ENCODE measurements at places on chromosomes 5 and 9.
A peak's percentile ranks its signal among the peaks of the same experiment; 100 is the strongest.

- DNase-seq, result no peak
These were observed 41.1 kb downstream of the LAMC3 start for GRCh38 chr9:131049829-131050715.

DNA sequence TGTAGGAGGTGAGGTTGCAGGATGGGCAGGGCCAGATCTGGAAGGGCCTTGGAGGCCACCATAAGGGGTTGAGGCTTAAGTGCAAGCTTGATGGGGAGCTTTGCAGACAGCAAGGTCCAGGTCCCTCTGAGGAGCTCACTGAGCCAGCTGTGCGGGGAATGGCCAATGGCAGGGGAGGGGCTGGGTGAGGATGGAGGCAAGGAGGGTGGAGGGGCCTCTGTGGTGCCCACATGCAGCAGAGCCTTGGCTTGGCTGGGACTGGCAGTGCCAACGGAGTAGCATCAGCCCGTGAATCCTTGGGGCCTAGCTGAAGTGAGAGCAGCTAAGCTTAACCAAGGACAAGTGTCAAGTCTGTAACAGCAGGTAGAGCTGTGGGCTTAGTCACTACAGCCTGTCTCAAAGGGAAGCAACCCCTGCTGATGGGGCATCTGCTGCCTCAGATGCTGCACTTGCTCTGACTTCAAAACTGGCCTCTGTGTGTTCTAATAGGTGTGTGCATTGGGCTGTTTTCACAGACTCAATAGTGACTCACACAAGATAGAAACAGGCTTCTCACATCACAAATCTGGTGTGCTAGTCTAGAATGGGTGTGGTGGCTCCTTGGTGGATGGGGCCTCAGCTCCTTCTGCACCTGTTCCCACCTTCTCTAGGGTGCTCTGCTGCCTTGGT, 16.3 kb downstream of the GALNT12 start:
- no peak for DNase-seq

DNA sequence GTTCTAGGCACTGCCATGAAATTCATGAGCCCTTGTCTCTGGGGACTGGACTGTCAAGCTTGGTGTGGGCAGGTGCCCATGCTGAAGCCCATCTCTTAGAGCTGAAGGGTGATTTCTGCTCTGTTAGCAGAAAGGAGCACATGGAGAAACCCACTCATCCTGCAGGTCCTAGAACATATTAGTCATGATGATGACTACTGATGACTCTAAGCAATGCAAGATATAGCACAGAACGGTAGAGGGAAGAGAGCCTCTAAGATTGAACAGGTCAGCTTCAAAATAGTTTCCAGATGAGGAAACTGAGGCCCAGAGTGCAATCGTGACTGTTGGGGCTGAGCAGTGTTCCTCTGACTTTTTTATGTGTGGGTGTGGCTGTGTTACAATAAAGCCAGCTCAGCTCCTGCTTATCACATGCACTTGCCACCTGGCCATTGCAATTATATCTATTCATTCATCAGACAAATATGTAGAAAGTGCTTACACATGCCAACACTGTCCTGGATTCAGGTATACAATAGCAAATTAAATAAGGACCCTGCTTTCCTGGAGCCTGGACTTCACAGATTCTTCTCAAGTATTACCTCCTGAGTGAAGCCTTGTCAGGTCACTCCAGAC, 140.2 kb upstream of the BRINP1 start:
- DNase-seq, result no peak

DNA sequence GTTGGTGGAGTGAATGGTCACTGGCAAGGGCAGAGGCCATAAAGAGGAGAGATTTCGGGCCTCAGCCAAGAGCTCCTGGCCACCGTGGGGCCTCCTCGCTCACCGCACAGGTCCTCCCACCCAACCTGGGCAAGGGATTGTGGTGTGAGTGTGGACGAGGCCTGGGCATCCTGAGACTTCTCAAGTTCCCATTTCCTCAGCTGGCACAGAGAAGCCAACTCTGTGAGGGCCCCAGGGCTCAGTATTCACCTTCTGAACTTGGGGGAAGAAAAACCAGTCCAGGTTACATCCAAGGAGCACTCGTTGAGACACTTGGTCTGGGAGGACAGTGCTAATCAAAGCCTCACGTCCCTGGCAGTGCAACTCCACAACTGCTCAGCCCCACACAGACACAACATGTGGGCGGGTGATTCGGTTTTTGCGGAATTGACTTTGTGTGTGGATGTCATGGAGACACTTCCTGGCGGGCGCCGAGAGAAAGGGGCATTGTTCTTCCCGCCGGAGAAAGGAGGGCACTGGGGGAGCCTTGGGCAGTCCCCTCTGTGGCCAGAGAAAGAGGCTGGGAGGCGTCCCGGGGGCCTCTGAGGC, 28.5 kb upstream of the NKD2 start:
- DNase-seq, result no peak

GRCh38 chr5:16854351-16854750, 81.7 kb downstream of the MYO10 start:
- no peak for DNase-seq

DNA sequence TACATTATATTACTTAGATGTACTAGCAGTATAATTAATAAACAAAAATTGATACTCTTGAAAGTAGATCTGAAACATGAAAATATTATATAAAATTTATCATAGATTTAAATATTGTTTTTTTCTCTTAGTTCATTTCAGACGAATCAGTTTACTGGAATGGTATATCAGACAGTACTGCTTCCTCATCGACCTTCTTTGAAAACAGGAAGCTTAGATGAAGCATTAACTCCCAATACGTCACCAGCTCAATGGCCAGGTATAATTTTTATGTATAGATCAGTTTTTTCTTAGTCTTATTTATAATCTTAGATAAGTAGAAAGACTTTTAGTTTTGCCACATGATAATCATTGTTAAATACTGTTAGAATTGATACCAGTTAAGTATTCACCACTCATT, 106.3 kb downstream of the DMXL1 start:
- no peak for DNase-seq

DNA sequence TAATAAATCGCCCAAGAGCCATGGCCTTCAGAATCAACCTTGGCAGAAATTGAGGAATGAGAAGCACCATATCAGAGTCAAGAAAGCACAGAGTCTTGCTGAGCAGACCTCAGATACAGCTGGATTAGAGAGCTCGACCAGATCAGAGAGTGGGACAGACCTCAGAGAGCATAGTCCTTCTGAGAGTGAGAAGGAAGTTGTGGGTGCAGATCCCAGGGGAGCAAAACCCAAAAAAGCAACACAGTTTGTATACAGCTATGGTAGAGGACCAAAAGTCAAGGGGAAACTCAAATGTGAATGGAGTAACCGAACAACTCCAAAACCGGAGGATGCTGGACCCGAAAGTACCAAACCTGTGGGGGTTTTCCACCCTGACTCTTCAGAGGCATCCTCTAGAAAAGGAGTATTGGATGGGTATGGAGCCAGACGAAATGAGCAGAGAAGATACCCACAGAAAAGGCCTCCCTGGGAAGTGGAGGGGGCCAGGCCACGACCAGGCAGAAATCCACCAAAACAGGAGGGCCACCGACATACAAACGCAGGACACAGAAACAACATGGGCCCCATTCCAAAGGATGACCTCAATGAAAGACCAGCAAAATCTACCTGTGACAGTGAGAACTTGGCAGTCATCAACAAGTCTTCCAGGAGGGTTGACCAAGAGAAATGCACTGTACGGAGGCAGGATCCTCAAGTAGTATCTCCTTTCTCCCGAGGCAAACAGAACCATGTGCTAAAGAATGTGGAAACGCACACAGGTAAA, 4.5 kb downstream of the NFX1 start:
- DNase-seq, result no peak

GRCh38 chr9:77177894-77178794, 810 bp downstream of the VPS13A start:
- peak; percentile 43 for DNase-seq

DNA sequence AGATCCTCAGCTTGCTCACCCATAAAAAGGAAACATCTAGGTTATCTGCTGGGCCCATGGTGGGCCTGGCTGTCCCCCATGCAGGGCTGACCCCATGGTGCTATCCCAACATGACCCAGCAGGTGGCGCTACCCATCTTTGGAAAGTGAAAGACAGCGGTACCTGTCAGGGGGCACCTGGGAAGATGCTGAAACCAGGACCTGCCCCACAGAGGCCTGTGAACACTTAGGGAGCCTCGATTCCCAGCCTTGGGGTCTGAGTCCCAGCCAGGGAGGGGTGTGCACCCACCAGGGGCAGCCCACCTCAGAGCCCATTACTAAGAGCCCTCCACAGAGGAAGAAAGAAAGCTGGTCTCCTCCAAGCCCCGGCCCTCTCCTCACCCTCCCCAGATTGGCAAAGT, 46.6 kb upstream of the IPPK start:
- peak; percentile 78 for DNase-seq

DNA sequence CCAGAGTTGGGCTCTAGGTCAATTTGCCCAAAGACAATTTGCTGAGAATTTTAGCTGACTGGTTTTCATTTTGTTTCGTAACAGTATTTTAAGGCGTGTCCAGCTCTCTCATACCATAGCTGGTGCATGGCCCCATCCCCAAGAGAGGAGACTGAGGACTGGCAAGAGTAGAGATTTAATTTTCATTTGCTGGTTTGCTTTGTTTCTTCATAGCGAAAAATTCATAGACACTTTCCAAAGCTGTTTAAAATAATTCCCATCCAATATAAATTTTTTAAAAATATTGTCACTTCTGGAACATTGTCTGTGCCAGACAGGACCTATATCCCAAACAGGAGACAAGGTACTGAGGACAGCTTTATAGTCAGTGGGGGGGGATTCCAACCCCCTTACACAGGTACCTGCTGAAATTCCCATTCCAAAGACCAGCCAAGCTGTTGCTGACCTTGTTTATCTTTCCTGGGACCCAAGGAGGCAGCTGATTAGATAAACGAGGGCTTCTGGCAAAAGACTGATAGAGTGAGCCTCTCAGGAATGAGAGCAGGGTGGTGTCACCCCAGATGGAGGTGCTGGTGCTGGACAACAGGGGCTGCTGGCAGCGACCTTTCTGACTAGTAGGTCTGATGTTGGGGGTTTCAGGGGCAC, 6.8 kb upstream of the ANGPTL2 start:
- no peak for DNase-seq

GRCh38 chr9:134492281-134492691, 149.3 kb upstream of the COL5A1 start:
- no peak for DNase-seq

DNA sequence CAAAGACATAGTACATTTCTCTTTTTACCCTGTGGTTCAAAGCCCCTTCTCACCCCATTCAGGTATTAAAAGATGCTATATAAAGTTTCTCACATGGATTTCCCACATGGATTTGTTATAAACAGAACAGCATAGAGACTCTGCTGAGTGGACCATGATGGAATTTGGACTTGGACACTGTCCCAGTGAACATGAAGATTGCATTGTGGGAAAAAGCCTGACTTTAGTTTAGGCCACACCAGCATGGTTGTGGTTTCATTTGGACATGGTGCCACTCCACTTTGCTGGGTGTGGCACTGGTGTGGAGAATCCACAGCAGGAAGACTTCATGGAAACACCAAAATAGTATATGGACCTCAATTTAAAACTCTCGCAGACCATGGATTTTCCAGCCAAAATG, 124.6 kb downstream of the ARHGAP26 start:
- DNase-seq, result no peak

DNA sequence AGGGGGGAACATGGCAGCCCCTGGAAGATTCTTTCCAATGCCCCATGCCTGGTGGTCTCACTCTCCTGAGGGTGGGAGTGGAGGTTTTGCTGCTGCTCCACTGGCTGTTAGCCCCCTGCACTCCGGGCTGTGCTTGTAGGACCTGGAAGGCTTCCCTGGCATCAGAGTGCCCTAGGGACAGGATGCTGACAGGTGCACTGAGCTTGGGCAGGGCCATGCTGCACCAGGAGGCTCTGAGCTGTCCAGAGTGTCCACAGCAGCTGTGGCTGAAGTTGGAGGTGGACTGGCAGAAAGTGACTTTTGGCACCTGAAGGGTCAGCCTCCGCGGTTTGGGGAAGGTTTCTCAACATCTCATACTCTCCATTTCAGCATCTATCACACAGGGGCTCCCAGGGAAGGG, 249.1 kb downstream of the GADD45G start:
- no peak for DNase-seq

DNA sequence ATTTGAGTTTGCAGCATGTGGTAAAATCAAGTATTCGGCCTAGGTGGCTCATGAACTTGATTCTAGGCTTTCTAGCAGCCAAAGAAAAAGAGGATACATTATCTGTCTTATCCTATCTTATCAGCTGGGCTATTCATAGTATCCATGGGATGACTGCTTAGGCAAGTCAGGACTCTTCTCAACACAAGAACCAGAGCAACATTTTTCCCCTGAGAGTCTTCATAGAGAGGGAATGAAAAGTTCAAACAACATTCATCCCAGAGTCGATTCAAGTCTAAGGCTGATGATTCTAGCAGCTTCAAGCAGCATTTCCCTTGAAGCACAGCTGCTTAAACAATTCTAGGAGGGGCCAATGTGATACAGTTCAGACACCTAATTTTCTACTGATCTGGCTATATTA, 3.0 kb downstream of the S100Z start:
- DNase-seq, result no peak

- no peak for DNase-seq
These were observed 127.5 kb upstream of the RETREG1 start for GRCh38 chr5:16744164-16744880.

DNA sequence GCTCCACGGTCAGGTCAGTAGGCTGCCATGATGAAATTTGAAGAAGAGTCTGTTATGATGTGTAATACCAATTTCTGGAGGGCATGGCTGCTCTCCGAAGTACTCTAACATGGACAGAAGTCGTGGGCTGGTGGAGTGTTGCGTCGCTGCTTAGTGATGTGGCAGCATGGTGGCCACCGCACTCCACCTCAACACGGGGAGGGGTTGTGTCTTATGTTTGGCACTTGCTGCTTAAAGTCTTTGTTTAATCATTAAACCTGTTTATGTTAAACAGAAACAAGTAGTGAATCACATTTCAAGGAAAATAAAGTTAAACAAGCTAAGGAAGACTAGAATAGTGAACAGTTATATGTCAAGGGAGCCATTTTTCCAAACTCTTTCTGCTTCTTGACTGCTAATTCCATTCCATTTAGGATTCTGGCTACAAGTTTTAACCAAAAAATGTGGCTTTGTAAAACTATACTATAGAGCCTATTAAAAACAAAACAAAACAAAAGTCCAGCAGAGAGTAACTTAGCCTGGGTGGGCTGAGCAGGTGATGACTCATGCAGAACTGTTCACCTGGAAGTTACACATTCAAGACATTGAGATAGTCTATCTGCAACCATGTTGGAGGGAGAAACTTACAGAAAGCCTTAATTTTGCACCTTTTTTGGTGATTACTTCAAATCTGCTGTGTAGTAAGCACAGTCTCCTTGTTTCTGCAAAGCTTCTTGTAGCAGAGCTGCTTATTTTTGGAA, 9.5 kb downstream of the HABP4 start:
- no peak for DNase-seq

GRCh38 chr5:104757915-104758314, 1195.3 kb upstream of the NUDT12 start:
- DNase-seq, result no peak

GRCh38 chr5:17174965-17175364, 42.5 kb upstream of the BASP1 start:
- no peak for DNase-seq

- no peak for DNase-seq
These were observed 63.9 kb downstream of the ERAP1 start for GRCh38 chr5:96743805-96744204.

- DNase-seq, result no peak
These were observed 23.6 kb upstream of the CCDC112 start for GRCh38 chr5:115320006-115320405.

All from CD4-positive, alpha-beta T cell treated with Interleukin-15 for 4 hours (primary cell).